Spinal cord (tissue), 10 donors: ENCODE measurements at places on chromosomes 6 and 20.

- DNase-seq, result no peak
These were observed 112.5 kb downstream of the JPH2 start for GRCh38 chr20:44074252-44075151.

DNA sequence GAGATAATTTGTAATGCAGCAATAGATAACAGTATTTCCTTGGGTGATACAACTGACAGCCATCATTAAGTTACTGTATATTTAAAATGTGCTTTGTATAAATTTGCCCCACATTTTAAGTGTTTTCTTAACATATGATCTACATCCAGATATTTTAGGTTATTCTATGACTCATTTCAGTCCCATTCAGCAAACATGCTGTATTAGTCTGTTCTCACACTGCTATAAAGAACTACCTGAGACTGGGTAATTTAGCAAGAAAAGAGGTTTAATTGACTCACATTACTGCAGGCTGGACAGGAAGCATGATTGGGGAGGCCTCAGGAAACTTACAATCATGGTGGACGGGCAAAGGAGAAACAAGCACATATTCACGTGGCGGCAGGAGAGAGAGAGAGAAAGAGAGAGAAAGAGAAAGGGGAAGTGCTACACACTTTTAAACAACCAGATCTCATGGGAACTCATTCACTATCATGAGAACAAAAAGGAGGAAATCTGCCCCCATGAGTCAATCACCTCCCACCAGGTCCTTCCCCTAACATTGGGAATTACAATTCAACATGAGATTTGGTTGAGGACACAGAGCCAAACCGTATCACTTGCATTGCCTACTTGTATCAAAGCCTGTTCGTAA, 9.6 kb upstream of the CHD6 start:
- no peak for DNase-seq

DNA sequence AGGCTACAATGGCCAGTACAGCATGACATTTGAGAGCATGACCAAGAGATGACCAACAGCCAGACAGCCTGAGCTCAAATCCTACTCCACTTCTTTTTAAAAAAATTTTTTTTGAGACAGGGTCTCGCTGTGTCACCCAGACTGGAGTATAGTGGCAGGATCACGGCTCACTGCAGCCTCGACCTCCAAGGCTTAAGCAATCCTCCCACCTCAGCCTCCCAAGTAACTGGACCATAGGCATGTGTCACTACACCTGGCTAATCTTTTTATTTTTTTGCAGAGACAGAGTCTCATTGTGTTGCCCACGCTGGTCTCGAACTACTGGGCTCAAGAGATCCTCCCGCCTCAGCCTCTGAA, 42.9 kb downstream of the NOL4L start:
- DNase-seq, result no peak

- DNase-seq, result no peak
These were observed 10.5 kb downstream of the FYN start for GRCh38 chr6:111862741-111863140.

GRCh38 chr6:156883497-156884252, 106.5 kb downstream of the ARID1B start:
- no peak for DNase-seq

DNA sequence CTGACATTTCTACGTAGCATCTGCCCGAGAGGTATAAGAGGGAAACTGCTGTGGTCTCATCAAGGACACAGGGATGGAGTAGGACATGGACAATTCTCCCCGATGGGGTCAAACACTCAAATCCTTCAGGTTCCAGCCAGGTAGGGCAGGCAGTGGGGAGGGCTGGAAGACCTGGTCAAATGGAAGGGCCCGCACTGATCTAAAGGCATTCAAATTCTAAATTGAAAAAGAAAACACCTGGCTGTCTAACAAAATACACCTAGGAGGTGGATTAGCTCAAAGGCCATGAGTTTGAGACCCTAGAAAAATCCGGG, 8.2 kb downstream of the DUSP15 start:
- no peak for DNase-seq

DNA sequence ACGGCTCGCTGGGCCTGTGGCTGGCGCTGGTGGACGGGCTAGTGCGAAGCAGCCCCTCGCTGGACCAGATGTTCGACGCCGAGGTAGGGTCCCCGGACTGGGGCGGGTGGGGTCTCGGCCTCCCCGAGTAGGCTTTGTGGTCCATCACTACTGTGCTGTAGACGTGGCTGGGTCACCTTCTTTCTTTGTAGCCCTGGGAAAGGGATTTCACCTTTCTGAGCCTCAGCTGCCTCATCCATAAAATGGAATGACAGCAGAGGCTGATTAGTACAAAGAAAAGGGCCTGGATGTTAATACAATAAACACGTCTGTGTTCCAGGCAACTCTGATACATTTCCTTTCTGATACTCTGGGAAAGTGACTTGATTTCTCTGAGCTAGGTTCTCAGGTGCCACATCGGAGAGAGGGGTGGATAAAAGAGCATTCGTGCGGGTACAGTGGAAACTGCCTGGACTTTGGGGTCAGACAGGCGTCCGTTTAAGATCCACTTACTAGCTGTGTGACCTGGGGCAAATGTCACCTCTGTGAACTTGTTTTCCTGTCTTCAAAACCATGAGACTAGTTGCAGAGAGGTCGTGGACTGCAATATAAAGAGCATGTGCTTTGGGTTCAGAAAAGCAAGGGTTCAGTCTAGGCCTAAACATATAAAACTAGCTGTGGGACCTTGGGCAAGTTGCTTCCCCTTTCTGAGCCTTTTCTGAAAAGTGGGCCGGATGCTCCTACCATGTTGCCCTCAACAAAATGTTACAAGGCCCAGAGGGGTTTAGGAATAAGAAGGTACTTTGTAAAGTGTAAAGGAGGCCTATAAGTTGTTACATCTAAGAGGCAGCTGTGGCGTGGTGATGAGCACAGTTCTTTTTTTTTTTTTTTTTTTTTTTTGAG, 896 bp downstream of the SYS1 start:
- DNase-seq, result no peak

GRCh38 chr20:44701118-44701857, 13.9 kb upstream of the CCN5 start:
- DNase-seq, result no peak

DNA sequence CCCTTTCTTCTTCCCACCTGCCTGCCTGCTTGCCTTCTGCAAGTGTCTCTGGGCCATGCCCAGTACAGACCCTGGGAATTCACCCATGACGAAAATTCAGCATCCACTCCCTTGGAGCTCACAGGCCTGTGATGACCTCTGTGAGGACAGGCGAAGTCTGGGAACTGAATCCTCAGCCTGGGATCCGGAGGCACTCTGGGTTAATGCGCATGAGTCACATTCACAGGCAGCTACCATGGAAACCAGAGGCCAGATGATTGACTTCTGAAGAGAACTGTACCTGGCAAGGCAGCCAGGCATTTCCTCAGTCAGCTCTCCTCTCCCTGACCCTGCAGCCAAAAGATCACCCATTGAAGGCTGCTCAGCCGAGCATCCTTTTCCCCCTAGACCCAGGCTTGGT, 41.0 kb downstream of the SLC9A8 start:
- DNase-seq, result peak; percentile 58

DNA sequence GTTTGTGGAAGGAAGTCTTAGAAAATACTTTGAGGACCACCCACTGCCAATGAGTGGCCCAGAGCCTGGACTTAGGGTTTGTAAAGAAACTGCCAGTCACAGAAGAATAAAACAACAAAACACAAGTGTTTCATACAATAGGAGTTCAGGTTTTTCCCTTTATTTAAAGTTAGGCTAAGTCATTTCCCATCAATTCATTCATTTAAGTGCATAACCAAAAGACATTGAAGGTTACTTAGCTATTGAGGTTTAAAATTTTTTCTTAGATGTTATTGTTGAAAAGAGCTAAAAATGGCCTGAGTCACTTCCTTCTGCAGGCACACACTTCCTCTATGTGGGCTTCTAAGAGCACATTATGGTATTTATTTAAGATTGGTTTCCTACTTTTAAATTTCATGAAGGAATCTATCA, 54.2 kb downstream of the ARMC2 start:
- no peak for DNase-seq

DNA sequence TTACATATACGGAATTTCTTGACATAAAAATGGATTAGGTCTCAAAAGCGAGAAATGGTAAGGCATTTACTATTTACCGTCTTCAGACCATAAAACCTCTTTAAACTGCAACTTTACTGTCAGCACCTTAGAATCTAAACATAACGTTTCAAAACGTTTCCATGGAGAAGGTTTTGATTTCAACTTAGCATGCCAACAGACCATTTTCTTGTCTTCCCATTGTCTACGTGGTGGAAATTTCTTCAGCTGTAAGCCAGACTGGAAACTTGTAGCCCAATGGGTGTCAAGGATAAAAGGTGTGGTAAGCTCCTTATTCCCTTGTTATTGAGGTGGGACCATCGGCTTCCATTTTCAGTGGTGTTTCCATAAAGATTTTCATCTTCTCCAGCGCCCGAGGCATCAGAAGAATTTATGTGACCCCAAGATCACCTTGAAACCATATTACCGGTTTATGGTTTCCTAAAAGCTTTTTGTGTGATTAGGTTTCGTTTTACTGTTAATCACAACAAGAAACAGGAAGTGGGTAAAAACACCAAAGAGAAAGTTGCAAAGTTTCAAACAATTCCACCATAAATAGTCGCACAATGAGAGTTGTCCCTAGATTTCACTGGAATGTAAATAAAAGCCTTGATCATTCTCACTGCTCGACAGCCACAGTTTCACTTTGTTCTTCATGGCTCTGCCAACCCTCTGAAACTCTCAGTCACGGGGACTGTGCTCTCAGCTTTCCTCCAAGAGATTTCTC, 63.0 kb upstream of the CD2AP start:
- no peak for DNase-seq

DNA sequence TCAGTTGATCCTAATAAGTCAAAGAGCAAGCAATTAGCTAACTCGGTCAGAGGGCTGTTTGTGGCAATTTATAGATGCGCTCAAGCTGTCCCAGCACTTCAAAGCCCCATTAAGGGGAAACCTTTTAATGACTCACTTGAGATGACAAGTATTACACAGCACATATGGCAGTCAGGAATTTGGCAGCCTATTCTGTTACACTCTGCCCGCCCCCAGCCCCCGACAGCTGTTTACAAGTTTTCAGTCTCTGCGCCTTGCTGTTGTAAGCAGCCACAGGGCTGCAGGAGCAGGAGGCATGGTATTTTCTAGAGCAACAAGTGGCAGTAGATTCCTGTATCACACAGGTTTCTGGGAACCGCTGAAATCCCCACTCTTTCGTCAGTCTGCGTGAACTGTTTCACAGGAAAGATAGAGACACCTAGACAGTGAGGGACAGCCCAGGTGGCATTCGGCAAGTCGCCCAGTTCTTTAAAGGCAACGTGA, 263.0 kb downstream of the FOXC1 start:
- no peak for DNase-seq

DNA sequence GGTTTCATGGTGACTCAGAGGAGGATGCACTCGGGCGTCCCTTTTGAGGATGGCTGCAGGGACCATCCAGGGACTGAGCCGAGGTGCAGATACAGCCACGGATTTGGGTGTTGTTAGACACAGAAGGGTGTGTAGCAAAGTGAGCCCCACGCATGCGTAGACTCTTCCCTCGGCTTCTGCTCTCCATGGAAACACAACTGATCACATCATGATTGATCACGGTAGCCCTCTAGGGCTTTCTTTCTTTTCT, 606 bp upstream of the ULBP1 start:
- DNase-seq, result no peak

DNA sequence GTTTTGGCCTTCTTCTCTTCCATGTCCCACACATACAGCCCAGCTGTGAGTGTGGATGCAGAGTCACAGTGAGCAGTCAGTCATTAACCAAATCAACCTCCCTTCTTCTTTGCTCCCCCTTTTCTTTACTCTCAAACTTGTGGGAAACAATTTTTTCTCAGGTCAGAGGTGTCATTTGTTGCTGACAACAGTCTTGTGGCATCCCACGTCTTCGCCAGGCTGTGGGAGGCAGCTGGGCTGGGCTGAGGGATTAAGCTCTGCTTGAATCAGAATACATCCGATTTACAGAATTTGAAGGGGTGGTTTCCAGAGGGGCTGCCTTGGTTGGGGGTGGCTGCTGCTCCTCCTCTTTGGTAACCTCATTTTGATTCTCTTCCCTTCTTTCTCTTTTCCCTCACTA, 40.5 kb downstream of the SCGN start:
- DNase-seq, result no peak

GRCh38 chr6:144439016-144439415, 153.9 kb downstream of the UTRN start:
- no peak for DNase-seq

GRCh38 chr6:157602521-157603295, 220.3 kb upstream of the SNX9 start:
- no peak for DNase-seq

DNA sequence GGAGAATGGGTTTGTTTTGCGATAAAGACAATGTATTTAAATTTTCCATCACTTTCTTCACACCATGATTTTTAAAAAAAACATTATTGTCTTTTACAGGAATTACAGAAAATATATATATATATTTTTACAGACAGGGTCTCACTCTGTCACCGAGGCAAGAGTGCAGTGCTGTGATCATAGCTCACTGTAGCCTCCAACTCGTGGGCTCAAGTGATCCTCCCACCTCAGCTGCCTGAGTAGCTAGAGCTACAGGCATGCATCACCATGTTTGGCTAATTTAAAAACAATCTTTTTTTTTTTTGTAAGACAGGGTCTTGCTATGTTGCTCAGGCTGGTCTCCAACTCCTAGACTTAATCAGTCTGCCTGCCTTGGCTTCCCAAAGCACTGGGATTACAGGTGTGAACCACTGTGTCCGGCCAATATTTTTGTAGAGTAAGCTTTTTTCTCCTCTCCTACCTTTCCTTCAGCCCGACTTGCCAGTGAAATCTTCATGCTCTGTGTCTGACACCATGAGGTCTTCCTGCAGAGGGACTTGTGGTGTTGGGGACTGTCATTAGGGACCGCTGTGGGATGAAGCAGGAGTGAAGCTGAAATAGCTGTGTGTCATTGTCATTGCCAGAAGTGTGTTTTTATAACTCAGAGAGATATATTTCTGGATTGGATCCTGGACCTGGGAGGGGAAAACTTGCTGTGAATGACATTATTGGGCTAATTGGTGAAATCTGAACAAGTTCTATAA, 13.2 kb downstream of the DSP start:
- no peak for DNase-seq

- no peak for DNase-seq
These were observed 140.8 kb upstream of the PTPN1 start for GRCh38 chr20:50369225-50370035.

DNA sequence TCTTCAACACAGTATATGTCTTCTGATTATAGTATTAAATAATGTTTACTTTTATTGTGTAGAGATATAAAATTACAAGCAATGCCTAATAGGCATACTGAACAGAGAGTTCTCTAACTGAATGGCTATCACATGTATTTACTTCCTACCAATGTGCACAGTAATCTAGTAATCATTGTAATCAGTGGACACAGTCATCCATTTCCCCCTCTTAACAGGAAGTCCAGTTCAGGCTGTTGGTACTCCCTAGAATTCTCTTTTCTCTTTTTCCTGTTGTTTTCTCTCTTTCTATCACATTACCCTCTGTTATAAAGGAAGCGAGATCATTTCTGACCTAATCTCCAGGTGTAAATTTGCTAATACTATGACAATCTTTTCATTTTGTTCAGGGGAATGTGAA, 172.5 kb downstream of the HTR1B start:
- DNase-seq, result no peak

- no peak for DNase-seq
These were observed 118.8 kb upstream of the ZNF217 start for GRCh38 chr20:53712212-53712977.
